ENCODE measurements at places on chromosomes 3 and 15. TPM values are rescaled to one million over a fixed set of nuclear protein-coding genes. Genes with fewer than 3 reads are reported as not detected.
A peak's percentile ranks its signal among the peaks of the same experiment; 100 is the strongest.

DNA sequence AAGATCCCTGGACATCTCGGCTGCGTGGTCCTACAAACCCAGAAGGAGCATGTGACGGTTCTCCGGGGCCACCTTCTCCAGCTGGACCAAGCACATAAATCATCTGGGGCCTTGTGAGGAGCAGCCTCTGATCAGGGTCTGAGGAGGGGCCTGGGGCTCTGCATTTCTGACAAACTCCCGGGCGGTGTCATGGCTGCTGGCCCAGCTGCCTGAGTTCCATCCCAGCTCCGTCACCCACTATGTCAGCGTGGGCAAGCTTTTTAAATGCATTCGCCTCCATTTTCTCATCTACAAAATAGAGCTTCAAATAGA, 126.3 kb upstream of the MEF2A start:
- DNase-seq: no peak

DNA sequence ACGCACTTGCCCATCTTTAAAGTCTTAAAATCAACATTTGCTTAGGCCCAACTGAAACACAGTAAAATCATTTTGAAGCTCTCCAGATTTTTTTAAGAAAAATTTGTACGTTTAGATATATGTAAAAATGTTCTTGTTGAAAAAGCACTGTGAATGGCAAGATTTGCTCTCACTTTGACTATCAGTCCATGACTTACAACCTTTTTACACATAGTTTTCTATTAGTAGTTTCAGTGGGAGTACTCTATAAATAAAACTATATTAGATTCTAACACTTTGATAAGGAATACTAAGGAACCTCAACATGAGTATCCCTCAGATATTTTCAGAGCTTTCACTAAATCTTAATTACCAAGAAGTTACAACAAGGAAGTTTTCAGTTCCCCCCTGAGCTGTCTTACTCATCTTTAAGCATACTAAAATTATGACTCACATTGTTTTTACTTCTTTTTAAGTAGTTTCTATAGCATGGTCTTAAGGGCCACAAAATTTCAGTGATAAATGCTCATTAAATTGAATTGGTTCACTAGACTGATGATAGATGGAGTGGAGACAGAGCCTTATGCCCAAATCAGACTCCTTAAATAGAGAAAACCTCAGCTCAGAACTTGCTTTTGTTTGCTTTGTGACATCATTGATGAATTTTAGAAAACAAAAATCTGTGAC, 31.6 kb upstream of the RAP2B start:
- DNase-seq: peak; percentile 81

DNA sequence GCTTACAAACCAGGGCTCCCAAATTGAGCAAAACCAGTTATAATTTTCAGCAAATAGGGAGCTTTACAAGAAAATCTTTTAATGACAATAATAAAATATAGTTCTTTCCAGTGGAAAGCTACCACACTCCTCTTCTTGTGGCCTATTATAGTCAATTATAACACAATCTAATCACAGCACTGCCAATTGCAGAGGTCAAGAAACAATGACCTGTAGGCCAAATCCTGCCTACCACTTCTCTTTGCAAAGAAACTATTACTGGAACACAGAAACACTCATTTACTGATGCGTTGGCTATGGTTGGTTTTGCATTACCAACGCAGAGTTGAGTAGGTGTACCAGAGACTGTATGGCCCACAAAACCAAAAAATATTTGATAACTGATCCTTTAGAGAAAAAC, 110.5 kb downstream of the WDR72 start:
- DNase-seq: no peak

DNA sequence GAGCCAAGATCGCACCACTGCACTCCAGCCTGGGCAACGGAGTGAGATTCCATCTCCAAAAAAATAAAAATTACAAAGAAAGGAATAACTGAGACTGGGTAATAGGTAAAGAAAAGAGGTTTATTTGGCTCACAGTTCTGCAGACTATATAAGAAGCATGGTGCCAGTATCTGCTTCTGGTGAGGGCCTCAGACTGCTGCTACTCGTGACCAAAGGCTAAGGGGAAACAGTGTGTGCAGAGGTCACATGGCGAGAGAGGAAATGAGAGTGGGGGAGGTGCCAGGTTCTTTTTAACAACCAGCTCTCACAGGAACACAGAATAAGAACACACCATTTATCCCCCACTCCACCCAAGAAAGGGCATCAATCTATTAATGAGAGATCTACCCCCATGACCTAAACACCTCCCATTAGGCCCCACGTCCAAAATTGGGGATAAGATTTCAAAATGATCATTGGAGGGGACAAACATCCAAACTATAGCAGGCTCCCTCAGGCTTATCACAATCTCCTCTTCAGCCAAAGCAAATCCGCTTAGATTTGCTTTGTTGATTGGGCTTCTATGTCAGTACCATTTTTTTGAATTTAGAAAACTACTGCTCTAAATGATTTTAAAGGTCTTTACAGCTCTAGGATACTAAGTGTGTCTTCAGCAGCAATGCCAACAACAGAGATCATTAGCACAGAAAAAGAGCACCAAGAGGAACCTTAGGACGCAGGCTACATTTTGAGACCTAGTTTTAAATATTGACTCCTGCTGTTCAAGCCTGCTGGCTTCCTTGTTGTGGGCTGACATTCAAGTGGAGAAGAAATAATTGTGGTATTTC, 84.2 kb upstream of the TBL1XR1 start:
- no peak for DNase-seq

DNA sequence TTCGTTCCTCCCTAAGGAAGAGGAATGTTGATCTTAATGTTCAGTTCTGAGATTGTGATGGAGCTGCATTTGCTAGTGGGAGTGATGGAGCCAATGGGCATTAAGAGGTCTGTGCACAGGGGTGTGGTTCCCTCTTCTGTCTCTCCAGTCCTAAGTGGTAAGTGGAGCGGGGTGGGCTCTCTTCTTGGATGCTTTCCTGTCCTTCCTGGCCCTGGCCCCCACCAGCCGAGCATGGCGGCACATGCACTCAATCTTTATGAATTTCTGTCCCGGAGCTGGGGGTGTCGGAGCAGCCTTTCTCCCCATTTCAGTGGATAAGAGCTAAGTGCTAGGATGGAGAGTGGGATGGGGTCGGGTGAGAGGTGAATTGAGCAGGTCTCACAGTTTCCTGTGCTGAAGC, 37.6 kb upstream of the ADCY5 start:
- no peak for DNase-seq

- DNase-seq: no peak
These were observed 52.9 kb downstream of the EXOG start for GRCh38 chr3:38549082-38549481.

GRCh38 chr3:137035631-137036030, 77.8 kb downstream of the IL20RB start:
- DNase-seq: no peak

GRCh38 chr3:33706056-33706455, 12.0 kb downstream of the CLASP2 start:
- no peak for DNase-seq

DNA sequence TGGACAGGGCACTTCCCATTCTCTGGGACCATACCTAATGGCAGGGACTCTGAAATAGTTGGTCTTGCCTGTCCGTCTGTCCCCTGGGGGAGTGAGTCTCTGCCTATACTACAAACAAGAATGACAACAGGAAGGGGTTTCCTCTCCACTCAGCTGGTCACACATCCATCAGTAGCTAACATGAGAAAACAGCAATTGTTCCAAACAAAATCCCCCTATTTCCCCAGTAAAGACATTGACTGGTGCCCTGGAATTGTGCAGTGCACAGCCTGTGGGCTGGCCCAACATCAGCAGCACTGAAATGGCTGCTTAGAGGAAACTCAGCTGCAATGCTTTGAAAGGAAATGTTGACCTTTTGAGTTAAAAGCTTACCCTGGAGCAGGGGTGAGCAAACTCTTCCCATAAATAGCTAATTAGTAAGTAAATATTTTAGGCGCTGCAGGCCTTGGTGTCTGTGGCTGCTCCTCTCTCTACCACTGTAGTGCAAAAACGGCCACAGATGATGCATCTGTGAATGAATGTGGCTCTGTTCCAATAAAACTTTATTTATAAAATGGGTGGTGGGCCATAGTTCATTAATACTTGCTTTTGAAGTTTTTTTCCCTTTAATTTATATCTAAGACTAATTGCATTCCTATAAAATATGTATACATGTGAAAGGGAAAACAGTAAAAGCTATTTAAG, 174.3 kb downstream of the KLF13 start:
- DNase-seq: no peak

DNA sequence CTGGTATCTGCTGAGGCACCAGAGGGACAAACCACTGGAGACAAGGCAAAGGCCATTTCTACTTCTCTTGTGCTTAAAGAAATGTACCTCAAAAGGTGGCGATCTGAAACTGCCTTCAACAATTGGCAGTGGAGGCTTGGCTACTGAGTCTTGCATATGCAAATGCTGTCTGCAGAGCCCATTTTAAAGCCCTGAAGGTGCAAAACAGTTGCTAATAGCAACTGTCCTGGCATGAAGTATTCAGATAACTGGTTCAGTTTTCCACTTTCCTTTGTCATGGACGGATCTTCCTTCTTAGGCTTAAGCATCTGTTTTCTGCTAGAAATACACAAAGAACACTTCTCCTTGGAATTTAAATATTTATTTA, 71.4 kb upstream of the PSMD6 start:
- DNase-seq: no peak

DNA sequence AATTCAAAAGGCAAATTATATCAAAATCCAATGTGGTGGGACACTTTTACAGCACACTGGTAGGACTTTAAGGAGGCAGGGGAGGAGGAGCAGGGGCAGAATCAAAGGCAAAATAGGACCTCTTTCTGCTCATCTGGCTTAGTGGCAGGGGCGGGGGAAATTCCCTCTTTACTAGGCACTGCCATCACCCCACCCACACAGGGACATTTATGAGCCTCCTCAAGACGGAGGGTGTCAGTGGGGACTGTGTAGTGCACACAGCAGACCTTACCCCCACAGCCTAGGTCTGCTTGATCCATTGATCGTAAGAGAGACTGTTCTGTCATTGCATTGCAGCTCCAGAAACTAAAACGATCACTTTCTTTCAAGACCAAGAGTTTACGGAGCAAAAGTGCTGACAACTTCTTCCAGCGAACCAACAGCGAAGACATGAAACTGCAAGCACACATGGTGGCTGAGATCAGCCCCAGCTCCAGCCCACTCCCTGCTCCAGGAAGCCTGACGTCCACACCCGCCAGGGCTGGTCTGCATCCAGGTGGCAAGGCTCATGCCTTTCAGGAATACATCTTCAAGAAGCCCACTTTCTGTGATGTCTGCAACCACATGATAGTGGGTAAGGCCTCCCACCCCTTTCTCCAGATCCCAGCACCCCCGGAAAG, 62.9 kb downstream of the STAC start:
- no peak for DNase-seq

DNA sequence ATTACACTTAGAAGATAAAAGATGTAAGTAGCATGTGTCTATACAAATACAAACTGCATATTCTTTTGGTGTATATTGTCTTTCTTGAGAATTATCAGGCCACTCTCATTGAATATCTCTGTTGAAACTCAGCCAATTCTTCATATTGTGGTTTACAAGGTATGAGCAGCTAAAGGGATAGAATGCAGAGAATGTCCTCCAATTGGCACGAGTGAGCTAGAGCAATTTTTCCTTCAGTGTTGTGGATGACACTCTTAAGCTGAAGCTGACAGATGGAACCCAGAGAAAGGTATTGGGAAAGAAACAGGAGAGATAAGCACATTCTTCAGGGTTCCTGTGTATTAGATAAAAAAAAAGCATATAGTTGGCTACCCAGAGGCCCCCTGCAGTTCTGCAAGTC, 453.1 kb downstream of the EPHA3 start:
- DNase-seq: peak; percentile 63

DNA sequence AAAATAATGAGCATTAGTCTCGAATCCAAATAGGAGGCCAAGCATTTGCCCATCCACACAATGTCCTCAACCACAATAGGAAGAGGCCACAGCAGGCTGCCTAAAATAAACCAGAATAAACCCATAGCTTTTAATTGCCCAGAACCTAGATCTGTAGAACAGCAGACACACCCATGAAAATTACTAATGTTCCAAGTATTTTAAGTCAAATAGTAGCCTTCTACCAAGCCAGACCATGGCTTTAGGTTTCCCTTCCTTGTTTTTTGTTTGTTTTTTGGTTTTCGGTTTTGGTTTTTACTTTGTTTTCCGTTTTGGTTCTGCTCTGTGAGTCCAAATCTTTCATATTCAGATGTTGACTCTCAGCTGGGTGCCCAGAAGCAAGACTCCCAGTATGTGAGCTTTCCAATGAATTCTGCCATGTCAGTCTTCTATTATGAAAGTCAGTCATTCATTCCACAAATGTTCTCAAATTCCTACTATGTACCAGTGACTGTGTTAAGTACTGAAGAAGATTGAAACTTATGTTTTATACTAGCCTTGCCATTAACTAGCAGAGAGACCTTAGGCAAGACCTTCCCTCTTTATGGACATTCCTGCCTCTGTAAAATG, 57.8 kb upstream of the BOC start:
- DNase-seq: no peak

DNA sequence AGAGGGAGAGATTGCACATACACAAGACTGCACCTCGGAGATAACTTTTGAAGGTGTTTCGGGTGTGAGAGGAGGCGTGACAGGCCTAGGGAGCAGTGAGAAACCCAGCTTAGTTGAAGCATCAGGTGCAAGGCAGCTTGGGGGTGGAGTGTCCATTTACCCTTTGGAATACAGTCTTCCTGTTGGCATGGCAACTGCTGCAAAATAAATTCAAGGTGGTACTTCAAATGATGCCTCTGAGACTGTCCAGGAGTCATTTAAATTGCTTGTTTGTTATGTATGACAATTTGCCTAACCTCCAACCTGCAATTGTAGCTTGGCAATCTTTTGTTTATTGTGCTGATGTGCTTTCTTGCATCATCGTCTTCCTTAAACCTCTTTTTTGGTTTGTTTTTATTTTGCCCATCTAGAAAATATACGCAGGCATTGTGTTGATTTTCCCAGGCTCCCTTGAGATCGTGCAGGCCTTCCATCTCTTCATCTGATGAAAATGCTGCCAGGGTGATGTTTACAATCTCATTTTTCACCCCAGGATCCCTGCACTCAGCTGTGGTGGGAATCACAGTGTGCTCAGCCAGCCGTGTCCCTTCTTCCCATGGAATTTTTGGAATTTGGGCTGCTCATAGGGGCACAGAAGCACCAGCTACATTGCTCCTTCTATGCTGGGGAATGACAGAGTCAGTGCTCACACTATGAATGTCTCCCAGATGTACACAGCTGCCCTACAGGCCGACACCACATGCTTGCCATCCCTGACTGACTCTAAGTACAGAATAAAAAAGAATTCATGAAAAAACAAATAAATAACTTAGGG, 583.1 kb upstream of the CFAP20DC start:
- DNase-seq: no peak

Gene TWF2
- 96.6 TPM for total RNA-seq

Gene SMCO1
- not detected for total RNA-seq

Gene PLCD1
- total RNA-seq: 27.4 TPM

Gene COPG1
- total RNA-seq: 169 TPM

Gene FBN1
- 4.5 TPM for total RNA-seq

Gene ABHD6
- 8.5 TPM for total RNA-seq

Gene PLA1A
- total RNA-seq: not detected

Gene SV2B
- total RNA-seq: not detected

Gene LRRIQ4
- 0.04 TPM for total RNA-seq

Gene MRPL46
- total RNA-seq: 32.4 TPM
